ENCODE measurements at places on chromosomes 13 and 19.
A peak's percentile ranks its signal among the peaks of the same experiment; 100 is the strongest.

DNA sequence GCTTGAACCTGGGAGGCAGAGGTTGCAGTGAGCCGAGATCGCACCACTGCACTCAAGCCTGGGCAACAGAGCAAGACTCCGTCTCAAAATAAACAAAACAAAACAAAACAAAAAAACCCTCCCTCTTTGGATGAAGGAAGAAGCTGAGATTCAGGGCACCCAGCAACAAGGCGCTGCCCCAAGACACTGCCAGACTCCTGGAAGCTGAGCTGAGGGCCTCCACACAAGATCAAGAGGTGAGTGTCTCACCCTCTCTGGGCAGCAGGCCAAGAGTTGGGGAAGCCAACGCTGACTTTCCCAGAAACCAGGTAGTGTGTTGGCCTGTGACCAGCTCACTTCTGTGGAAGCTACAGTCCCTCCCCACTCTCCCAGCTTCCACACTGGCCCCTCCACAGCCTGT is 3.7 kb upstream of the TYROBP start:
- DNase-seq = no peak

- peak; percentile 68 for DNase-seq
These were observed 293.6 kb downstream of the DNAJC15 start for GRCh38 chr13:43316946-43317353.

DNA sequence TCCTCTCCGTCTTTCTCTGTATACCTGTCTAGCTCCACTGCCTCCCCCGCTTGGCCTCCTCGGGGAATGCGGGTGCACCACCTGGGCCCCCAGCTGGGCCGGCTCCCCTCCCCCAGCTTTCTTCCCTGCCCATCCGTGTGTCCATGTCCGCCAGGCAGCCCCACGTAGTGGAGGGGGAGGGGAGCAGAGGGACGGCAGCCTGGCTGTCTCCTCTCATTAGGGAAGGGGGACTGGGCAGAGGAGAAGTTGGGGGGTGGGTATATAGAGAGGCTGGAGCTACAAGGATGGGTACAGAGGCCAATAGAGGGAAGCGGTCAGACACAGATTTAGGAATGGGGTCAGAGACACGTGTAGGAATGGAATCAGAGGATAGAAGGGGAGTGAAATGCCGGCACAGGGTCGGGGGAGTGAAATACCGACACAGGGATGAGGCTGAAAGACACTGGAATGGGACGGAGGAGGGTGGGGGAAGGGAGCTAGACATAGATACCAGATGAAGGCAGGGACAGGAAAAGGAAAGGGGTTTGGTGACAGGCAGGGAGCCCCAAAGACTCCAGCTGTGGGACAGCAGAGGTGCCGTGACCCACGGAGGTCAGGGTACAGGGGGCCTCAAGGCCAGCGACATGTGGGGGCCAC is 2.8 kb downstream of the NECTIN2 start:
- DNase-seq = no peak

DNA sequence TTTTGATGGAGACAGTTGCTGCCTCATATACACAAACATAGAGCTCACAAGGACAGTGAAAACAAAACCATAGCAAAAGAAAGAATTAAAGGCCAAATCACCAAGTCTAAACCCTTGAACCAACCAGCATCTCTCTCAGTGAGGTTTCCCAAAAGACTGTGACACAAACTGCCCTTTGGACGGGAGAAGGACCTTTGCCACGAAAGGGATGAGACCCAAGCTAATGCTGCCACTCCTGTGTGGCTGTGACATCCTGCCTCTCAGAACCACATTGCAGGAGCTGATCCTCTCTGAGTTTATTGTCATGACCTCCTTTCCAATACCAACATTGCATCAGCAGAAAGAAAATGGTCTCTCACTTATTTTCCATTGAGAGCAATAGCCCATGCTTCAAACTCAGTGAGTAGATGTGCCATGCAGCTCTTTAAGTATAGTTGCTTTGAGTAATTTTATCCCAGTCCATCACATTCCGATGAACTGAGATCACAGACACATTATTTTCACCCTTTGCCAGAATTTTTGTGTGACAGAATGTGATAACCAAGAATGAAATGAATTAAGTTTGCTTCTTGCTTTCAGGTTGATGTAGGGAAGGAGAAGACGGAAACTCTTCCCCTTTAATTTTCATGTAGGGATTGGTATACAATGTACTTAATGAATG is 133.5 kb upstream of the IRS2 start:
- no peak for DNase-seq

DNA sequence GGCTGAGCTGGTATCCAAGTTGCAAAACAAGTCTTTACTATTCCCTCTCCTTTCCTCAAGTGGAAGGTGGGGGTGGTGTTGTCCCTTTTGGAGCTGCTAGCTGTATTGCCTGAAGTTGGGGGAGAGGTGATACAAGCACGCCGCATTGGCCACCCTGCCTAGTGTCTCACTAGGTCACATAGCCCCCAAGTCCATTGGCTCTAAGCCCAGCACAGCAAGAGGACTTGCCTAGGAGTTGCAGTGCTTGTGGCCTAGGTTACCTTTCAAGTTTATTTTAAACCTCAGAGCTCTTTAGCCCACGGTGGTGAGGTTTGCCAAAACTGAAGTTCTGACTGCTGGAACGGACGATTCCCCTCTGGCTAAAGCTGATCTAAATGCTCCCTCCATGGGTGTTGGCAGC is 5.3 kb upstream of the DNAJC3 start:
- DNase-seq = no peak

DNA sequence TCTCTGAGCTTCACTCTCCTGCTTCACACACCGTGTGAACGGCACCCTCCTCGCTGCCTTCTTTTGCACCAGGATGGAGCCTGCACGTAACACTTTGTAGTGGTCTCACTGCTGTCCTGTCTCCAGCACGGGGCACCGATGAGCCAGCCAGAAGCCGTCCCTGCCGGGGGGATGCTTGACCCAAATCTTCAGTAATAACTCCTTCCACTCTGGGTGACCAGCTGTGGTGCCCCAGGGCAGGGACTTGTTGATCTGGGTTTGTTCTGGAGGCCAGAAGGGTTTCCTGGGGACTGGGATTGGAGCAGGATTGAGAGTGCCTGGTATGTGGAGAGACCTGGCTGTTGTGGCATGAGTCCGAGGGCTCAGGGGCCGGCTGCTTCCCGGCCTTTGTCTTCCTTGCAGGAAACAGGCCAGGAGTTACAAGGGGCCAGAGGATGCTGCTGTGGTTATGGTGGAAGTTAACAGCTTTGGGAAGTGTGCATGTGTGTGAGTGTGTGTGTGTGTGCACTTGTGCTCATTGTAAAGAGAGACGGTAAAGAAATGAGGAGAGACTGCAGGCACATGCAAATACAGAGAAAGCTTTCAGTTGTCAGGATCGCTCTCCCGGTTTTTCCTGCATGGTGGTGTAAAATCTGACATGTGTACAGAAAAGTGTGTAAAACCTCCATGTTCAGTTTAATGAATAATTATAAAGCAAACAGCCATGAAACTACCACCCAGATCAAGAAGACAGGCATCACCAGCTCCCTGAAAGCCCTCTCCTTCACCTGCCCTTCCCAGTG is 18.9 kb downstream of the PAK4 start:
- DNase-seq = peak; percentile 25

- peak; percentile 4 for DNase-seq
These were observed 197.1 kb upstream of the GPC6 start for GRCh38 chr13:93029536-93029935.

DNA sequence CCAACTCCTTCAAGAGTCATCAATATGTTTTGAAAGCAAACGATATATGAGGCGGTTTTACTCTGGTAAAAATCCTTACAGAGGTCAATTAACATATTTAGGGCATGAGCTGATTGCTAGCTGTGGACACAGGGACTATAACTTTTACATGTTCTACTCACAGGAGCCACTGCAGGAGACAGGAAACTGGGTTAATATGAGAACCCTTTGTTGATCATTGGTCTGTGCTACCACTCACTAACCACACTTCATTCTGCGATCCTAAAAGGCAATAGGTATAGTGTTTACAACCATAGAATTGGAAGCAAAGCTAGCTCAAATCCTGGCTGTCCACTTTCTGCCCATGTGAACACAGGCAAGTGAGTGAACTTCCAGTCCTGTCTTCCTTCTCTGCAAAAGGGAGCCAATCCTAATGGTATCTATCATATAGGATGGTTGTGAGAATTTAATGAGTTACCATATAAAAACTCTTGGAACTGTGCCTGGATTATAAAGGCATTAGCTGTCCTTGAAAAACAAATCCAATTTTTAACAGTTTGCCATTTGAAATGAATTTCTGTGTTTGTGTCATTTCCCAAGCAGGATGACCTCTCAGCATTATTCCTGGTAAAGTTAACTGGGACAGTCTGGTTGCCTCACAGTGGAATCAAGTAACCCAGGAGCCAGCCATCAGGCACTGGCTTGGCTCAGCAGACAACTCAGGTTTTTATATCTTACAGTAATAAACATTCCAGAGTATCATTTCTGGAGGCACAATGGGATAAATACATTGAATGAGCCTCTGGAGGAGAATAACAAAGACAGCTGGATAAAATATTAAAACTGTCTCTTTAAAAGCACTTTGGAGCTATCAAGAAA is 29.8 kb upstream of the RAP2A start:
- DNase-seq = peak; percentile 25

GRCh38 chr13:44763615-44764301 is 187.6 kb upstream of the TSC22D1 start:
- DNase-seq = peak; percentile 54

- peak; percentile 94 for DNase-seq
These were observed 2.9 kb downstream of the NUMBL start for GRCh38 chr19:40687525-40688016.

Data from fibroblast of mammary gland (primary cell).